ENCODE measurements at places on chromosomes 16 and 17. TPM values are rescaled to one million over a fixed set of nuclear protein-coding genes. Genes with fewer than 3 reads are reported as not detected.

Gene CLEC18A
- 0.08 TPM for total RNA-seq

Gene CACNG5
- not detected for total RNA-seq

Gene CACNA1G
- 4.0 TPM for total RNA-seq

Gene CSH2
- not detected for total RNA-seq

Gene DPEP3
- total RNA-seq = not detected

Gene MT1G
- total RNA-seq = not detected

Gene FBXL16
- 15.2 TPM for total RNA-seq

Gene SLC25A10
- total RNA-seq = 26.6 TPM

Gene PFAS
- 42.0 TPM for total RNA-seq

Gene SYT17
- total RNA-seq = 11.8 TPM

Gene ZMYND15
- total RNA-seq = 0.40 TPM

Gene KDM6B
- total RNA-seq = 15.7 TPM

Gene TBC1D3
- total RNA-seq = not detected

Gene PHF23
- 97.0 TPM for total RNA-seq

Gene ZNF624
- total RNA-seq = 1.3 TPM

Gene ATP2A1
- 5.2 TPM for total RNA-seq

Gene PARD6A
- 2.5 TPM for total RNA-seq

Gene PRAC1
- not detected for total RNA-seq

Gene EME1
- 15.4 TPM for total RNA-seq

Gene CD300E
- total RNA-seq = not detected

Gene ZNF423
- 0.07 TPM for total RNA-seq

Gene LUC7L3
- 83.2 TPM for total RNA-seq

Gene APOBR
- 0.13 TPM for total RNA-seq

Gene PDILT
- total RNA-seq = not detected

Gene TLCD3B
- 0.23 TPM for total RNA-seq

Gene DNAH2
- total RNA-seq = 0.05 TPM

Gene TMEM88
- 0.50 TPM for total RNA-seq

Gene CLDN9
- 0.31 TPM for total RNA-seq

Gene FBXW10B
- 2.7 TPM for total RNA-seq

Gene PYY
- 0.08 TPM for total RNA-seq

Gene NME3
- 62.7 TPM for total RNA-seq

Gene NDUFB10
- 271 TPM for total RNA-seq

Gene TEKT5
- total RNA-seq = not detected

Gene GEMIN4
- 55.2 TPM for total RNA-seq

Gene MEFV
- total RNA-seq = 0.02 TPM

Gene ZG16B
- total RNA-seq = 0.37 TPM

Gene SMIM22
- total RNA-seq = not detected

Gene SMPD3
- 0.18 TPM for total RNA-seq

Gene USP6
- 0.03 TPM for total RNA-seq

Gene CRYM
- 1.7 TPM for total RNA-seq

Gene RAP1GAP2
- 30.8 TPM for total RNA-seq

Gene SLC16A13
- total RNA-seq = 8.7 TPM

Gene WFDC1
- total RNA-seq = not detected

Gene GPR179
- total RNA-seq = 0.02 TPM

Gene KRT31
- total RNA-seq = not detected

Gene CA5A
- not detected for total RNA-seq

Measured in A549 treated with AZD2906 at 1 μM for 4 hours (cell line).